ENCODE measurements at places on chromosomes 13 and 19. TPM values are rescaled to one million over a fixed set of nuclear protein-coding genes. Genes with fewer than 3 reads are reported as not detected.

PTGER1 gene
- total RNA-seq: 2.5 TPM

LYL1 gene
- total RNA-seq: not detected

THSD8 gene
- not detected for total RNA-seq

RGS9BP gene
- 0.22 TPM for total RNA-seq

ATG4D gene
- 18.0 TPM for total RNA-seq

CLDN10 gene
- total RNA-seq: not detected

ZNF253 gene
- total RNA-seq: 2.1 TPM

GGN gene
- 1.8 TPM for total RNA-seq

PDE4A gene
- total RNA-seq: 4.7 TPM

FCAR gene
- total RNA-seq: not detected

DNA sequence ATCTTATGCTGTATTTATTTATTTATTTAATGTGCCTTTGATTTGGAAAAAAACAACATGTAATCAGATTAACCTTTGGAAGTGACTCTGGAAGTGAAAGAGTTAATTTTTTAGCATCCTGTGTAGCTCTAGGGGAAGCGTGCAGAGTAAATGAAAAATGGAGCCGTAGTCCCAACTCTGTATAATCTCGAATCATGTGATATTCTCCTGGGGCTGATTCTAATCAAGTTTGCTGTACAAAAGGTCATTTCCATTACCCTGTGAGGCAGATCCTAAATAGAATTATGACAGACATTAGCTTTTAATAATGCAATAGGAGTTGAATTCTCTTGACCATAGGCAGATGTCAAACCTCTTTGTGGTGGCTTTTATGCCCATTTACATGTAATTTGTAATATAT, 238.6 kb upstream of the CSNK1A1L start:
- no peak for DNase-seq

- DNase-seq: peak; percentile 40
Observed at GRCh38 chr19:54325194-54325621, 12.2 kb upstream of the LILRA5 start.

DNA sequence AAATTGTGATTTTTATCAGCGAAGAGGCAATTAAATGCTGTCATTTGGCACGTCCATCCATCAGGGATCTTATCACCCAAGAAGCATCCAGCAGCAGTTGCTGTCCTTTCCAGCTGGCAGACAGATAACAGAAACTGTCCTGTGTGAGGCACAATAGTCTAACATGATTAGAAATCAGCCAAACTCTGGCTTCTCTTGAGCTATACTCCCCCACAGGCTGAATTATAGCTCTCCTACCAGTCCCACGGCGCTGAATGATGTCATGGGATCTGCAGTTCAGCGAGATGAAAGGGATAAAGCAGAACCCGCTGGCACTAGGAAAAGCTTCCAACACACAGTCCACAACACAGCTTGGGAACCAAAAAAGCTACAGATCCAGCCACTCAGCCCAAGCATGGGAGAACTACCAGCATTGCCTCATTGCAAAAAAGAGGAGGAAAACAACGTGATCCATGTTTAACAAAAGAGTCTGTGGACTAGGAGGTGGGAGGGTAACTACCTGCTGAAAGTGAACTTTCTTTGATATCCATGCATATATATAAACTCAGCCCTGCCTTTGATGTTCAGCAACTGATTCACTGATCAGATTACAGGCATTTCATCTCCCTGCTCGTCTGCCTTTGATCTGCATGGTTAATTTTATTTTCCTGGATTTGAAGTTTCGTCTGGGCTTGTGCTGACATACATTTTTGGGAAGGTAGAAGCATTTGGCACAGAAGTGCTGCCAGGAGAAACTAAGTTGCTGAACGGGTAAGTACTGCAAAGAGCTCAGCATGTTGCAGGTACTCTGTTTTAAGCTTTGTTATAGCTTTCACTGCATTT, at the start of gene TNFRSF19:
Gene TNFRSF19, plus strand, starts transcription at position 314 of the 822 bp plus-strand sequence. CDS start 19,772 bp downstream, outside the sequence.
- peak; percentile 87 for DNase-seq

GRCh38 chr19:43562698-43563241, 12.6 kb downstream of the XRCC1 start:
- peak; percentile 88 for DNase-seq

DNA sequence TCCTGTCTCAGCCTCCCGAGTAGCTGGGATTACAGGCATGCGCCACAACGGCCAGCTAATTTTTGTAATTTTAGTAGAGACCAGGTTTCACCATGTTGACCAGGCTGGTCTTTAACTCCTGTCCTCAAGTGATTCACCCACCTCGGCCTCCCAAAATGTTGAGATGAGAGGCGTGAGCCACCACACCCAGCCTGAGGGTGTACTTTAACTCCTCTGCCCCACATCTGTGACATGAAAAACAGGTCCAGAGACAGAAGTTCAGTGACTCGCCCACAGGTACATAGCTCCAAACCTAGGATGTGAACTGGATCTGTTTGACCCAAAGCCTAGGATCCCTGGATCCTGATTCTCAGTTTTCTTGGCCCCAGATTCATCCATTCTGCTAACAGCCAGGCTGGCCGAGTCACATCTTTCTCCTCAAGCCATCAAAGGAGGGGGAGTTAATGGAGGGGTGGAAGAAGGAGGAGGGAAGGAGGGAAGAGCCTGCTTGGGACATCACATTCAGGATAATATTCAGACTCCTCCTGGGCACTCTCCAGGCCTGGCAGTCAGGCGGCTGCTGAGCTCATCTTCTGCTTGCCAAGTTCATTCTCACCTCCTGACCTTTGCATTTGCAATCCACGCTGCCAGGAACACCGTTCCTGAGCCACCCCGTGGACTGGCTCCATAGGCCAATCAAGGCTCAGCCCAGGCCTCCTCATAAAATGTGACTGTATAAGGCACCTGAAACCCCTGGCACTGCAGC, 3.1 kb downstream of the SPC24 start:
- peak; percentile 90 for DNase-seq

GRCh38 chr19:38120471-38121025, 103.5 kb downstream of the DPF1 start:
- no peak for DNase-seq

GRCh38 chr13:49739498-49740187, 48.4 kb upstream of the EBPL start:
- DNase-seq: no peak

- DNase-seq: no peak
Observed at GRCh38 chr13:59601993-59602392, 561.7 kb downstream of the DIAPH3 start.

DNA sequence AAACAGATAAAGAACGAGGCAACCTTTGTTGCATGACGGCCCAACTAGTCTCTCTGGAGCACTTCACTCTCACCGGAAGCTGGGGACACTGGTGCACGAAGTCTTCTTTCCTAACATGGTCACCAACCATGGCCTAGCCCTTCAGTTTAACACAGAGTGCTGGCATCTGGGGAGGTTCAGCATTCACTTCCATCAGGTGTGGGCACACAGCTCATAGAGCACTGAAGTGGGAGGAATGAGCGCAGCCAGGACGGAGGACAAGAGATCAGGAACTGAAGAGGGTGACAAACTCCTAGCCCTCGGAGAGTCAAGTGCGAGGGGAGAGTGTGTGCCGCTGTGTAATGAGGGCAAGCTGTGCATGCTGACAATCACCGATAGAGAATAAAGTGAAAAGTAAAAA, 92.4 kb downstream of the CDADC1 start:
- no peak for DNase-seq

GRCh38 chr19:30064348-30064699, 122.3 kb downstream of the URI1 start:
- no peak for DNase-seq

DNA sequence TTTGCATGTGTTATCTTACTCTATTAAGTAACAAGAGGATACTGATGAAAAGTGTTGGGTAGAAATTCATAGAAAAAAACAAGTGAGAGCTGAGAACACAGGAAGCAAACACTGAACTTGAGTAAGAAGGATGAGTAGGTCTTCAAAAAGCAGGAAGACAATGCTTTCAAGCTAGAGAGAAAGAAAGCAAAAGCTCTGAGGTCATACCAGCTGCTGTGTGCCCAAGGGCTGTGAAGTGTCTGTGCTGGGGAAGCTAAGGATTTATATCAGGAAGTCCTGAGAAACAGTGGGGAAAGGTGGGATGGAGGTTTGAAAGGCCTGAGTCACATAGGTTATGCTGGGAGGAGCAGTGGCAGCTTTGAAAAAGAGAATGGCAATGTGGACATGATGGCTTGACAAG, 145.5 kb upstream of the MAB21L1 start:
- DNase-seq: peak; percentile 72

- DNase-seq: no peak
Observed at GRCh38 chr13:94795292-94795691, 82.9 kb upstream of the SOX21 start.

DNA sequence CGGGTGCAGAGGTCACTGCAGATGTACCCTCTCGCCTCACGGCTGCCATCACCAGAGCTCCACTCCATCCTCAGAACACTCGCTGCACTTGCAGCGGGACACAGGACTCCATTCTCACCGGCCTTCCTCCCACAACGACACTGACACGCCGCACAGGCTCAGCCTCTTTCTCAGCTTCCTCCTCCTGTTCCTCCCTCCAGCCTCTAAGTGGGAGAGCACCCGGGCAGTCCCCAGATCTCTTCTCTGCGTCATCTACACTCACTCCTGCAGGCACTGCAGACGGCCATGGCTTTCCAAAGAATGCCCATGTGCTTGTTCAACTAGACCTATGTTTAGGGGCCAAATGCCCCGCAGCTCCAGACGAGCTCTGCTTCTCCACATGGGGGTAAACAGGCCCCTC, 14.3 kb upstream of the FKRP start:
- DNase-seq: no peak

DNA sequence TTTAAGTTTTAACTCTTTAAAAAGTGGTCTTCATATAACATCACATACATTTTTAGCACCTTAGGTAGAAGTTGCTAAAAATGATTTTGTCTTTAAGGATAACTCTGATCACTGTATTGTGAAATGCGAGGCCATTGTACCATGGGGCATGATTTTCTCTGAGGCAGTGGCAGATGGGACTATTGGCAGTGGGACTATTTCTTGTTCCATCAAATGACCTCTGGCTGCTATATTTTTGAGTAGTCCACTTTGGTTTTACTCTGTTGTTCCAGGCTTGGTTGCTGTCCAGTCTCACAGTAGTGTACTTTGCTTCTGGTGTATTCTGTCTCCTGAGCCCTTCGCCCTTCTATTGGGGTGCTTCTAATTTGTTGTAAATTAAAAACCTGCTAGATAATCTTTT, 156.5 kb downstream of the ATP8A2 start:
- DNase-seq: no peak

DNA sequence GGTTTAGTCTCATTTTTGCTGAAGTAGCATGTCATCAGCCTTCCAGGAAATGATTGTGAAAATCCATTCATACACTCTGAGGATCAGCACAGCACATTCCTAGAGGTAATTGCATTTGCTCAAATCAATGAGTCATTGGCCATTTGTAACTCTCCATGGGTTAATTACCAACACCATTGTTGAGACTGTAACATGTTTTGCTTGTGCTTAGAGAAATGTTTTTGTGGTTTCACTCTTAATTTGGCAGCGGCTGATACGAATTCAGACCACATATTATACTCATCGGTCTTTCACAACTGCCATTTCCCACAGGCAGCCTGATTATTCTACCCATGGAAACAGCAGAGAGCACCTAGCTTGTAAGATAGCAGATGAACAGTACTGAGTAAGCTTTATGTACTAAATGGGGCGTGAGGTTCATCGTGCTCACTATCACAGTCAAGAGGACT, 110.3 kb downstream of the NHLRC3 start:
- peak; percentile 69 for DNase-seq

GRCh38 chr19:51394050-51394836, 3.9 kb upstream of the C19orf84 start:
- DNase-seq: peak; percentile 99

DNA sequence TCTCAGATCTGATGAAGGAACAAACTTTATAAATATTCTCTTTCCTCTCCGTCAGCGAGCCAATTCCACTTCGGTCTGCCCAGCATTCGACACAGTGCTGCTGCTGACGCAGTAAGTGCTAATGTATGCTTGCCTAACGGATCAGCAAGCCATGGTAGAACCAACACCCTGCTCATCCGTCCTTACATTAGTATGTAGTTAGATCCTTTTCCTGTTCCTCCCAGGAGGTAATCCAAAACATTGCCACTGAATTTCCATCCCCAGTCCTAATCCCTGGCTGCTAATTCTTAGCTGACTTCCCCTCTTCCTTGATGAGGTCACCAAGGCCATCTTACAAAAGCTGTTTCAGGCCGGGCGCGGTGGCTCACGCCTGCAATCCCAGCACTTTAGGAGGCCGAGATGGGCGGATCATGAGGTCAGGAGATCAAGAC, 88.0 kb downstream of the STARD13 start:
- no peak for DNase-seq

DNA sequence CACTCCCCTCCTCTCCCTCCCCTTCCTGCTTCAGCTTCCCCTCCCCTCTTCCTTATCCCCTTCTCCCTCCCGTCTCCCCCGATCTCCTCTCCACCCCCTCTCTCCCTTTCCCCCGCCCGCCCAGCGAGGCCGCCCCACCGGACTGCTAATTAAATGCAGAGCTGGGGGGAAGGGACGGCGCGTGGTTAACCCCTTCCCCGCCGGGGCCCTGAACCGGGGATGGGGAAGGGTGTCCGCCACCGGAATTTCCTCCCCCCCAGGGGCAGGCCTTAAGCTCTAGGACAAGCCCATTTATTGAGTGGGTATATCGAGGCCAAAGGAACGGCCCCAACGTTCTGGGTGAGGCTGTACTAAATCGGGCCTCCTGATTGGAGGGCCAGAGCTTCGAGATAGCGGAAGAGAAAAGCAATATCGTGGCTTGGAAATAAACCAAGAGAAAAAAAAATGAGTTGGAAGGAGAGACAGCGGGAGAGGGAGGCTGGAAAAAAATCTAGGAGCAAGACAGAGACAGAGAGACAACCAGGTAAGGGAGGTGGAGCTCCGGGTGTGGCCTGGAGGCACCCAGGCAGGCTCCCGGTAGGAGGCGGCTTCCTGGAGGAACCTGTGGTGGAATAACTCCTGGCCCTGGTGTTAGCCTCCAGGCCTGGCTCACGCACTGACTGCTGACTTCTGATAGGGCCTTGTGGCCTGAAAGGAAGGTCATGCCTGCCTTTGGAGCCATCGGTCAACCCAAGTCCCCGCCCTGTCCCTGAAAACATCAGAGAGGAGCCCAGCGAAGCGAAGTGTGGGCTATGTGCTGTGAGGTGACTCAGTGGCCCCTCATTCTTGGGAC, 11.6 kb upstream of the JUND start:
- peak; percentile 69 for DNase-seq

- no peak for DNase-seq
Observed at GRCh38 chr13:85137516-85137915, 661.7 kb downstream of the SLITRK6 start.

- no peak for DNase-seq
Observed at GRCh38 chr13:61477619-61478018, 62.0 kb upstream of the PCDH20 start.

GRCh38 chr19:45467115-45467455, 711 bp upstream of the FOSB start:
- peak; percentile 63 for DNase-seq

DNA sequence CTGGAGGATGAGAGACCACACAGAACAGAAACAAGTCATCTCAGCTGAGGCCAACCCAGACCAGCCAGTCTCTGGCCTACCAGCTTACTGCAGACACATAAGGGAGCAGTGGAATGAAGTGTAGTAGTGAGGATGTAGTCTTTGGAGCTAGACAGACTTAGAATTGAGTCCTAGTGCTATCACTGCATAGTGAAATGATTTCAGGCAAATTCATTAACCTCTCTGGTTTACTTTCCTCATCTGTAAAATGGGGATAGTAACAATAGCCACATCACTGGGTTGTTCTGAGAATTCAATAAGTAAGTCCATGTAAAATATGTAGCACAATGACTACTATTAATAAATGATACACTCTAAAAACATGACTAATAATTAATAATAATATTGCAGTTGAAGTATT, 383.8 kb downstream of the DLEU7 start:
- DNase-seq: no peak
